ENCODE measurements at places on chromosomes 2 and 18.

DNA sequence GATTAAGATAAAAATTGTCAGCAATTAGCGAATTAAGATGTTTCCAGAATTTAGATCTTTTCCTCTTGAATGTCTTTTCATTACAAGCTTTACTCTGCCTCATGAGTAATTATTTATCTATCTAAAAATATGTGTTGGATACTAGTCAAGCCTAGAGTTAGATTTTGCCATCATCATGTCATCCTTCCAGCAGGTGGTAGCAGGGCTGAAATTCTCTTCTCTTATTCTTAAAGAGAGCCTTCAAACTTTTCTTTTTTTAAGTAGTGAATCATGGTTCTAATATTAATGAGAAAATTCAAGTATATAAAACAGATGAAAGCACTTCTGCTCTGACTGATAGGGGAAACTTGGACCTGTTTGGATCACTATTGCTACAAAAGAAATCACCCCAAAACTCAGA is 240.7 kb upstream of the EPAS1 start:
- DNase-seq: no peak

DNA sequence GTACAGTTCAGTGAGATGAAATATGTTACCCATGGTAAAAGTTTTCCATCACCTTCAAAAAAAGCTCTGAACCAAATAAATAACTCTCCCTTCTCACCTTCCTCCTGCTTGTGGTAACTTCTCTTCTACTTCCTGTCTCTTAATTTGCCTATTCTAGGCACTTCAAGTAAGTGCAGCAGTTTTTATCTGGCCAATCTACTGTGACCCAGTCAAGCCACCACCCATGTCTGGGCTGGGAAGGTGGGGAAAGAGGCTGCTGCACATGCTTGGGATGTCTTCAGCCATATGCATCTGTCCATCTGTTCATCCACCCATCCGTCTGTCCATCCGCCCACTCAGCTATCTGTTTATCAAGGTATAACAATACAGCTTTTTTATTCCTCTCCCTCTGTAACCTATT is 31.6 kb downstream of the ZNF532 start:
- DNase-seq: no peak

GRCh38 chr2:183093857-183094657 is 15.5 kb downstream of the DUSP19 start:
- no peak for DNase-seq

- no peak for DNase-seq
Observed at GRCh38 chr2:16247326-16248122, 307.2 kb downstream of the MYCN start.
